ENCODE measurements at places on chromosomes 7 and 10.

DNA sequence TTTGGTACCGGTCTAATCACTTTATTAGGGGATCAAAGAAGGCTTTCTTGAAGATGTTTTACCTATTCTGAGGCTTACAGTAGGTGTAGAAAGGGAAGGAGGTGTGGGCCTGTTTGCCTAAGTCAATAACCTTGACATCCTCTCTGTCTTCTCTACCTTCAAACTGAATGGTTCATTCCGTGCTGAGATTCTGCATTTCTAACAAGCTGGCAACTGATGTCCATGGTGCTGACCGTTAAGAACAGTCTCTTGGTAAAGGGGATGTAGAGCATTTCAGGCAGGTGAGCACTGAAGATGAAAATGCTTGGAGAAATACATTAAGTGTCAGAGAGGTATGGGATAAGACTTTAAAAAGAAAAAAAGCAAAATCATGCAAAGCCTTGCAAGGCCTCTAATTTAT lies 51.5 kb upstream of the DGKB start:
- no peak for DNase-seq

DNA sequence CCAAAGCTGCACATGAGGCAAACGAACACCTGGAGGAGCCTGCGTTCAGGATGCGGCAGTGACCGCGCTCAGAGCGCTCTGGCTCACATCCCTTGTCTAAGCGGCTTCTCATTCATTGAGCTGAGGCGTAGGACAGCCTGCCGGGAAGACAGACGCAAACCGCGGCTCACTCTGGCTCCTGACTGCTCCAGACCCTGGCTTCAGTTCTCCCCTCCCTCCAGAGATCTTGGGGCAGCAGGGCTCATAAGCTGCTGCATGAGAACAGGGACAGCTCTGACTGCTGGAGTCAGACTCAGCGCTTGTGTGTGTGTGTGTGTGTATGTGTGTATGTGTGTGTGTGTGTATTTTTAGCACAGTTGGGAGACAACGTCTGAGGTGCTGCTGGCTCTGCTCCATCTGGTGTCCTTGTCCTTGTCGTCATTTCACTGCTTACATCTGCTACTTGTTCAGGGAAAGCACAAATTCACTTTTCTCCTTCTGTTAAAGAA lies 15.8 kb upstream of the LYZL2 start:
- DNase-seq: peak; percentile 49

- no peak for DNase-seq
These were observed 173.1 kb downstream of the ITGA8 start for GRCh38 chr10:15546606-15547005.

- DNase-seq: no peak
These were observed 12.8 kb upstream of the CNNM1 start for GRCh38 chr10:99316374-99316773.

DNA sequence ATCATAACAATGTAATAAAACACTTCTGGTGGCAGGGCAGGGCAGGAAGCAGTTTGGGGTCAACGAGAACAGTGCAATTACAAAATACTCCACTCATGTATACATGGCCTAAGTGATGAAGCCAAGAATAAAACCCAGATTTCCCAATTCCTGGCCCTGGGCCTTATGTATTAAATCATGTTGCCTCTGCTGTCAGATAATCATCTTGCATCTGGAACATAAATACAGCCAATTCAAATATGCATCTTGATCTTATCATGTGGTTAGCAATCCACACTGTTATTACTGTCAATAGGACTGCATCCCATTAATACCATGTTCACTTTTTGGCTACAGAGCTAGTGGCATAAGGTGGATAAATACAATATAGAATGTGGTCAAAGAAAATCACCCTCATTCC lies 186.5 kb upstream of the SLC25A13 start:
- DNase-seq: peak; percentile 42

DNA sequence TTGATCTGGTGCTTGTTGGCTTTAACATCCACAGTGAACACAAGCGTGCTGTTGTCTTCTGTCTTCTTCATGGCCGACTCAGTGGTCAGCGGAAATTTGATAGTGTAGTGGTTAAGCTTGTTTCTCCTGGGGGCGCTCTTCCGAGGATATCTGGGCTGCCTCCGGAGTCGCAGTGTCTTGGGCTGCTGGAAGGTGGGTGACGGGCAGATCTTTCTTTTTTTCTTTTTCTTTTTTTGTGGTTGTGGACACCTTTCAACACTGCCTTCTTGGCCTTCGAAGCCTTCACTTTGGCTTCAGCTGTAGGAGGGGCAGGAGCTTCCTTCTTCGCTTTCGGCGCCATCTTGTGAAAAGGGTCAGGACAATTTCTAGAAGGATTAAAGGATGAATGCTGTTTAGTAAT lies 23.8 kb upstream of the RPA3 start:
- no peak for DNase-seq

GRCh38 chr10:26857991-26858706 lies 2.6 kb downstream of the ABI1 start:
- DNase-seq: peak; percentile 39
